ENCODE measurements at places on chromosomes 3 and 15.
A peak's percentile ranks its signal among the peaks of the same experiment; 100 is the strongest.

GRCh38 chr15:100905850-100906249, 13.3 kb upstream of the LRRK1 start:
- no peak for DNase-seq
- no peaks in the 10 kb centered on the region for H3K27me3 ChIP-seq
- no peaks in the 10 kb centered on the region for H3K4me1 ChIP-seq
- no peak overlapping the region for H3K27ac ChIP-seq
- no peaks in the 10 kb centered on the region for H3K36me3 ChIP-seq

DNA sequence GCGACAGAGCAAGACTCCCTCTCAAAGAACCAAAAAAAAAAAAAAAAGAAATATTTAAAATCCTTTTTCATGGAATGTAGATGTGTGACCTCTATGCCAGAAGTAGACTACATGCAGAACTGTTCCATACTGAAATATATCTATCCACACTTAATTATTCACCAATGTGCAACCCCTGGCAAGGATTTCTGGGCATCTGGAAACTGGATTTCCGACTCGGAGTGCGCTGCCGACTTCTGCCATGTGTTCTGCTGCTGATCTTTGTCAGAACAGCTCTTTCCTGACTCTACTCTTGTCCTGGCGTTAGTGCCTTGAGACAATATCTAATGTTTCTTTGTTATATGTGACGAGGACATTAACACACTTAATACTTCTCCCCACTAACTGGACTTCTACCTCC, 11.7 kb downstream of the LIPH start:
- H3K4me1 ChIP-seq: no peaks in the 10 kb centered on the region
- H3K27me3 ChIP-seq: no peaks in the 10 kb centered on the region
- H3K36me3 ChIP-seq: no peaks in the 10 kb centered on the region
- H3K4me3 ChIP-seq: no peak overlapping the region
- DNase-seq: no peak

DNA sequence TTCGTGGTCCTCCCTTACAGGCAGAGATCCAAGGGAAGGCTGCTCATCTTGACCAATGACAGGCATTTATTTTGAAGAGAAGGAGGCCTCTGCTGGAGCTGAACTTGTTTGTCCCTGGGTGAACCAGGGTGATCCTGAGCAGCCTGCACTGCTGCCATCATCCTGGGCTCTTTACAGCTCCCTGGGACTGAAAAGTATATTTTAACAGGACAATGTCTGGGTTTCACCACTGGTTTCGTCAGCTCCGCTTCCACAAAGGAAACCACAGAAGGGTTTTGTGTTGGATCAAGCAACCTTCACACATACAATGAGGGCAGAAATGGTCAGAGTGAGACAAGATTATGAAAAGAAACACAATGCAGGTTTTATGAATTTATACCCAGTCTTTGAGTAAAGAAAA, 400.7 kb upstream of the TPM1 start:
- no peak overlapping the region for H3K27ac ChIP-seq
- no peak overlapping the region for H3K4me3 ChIP-seq
- H3K4me1 ChIP-seq: no peaks in the 10 kb centered on the region
- H3K36me3 ChIP-seq: no peaks in the 10 kb centered on the region
- DNase-seq: no peak

- H3K36me3 ChIP-seq: no peaks in the 10 kb centered on the region
- no peak for DNase-seq
- no peaks in the 10 kb centered on the region for H3K4me1 ChIP-seq
Observed at GRCh38 chr15:35286721-35287120, 201.6 kb upstream of the NANOGP8 start.

GRCh38 chr15:29857221-29857789, 35.0 kb upstream of the TJP1 start:
- DNase-seq: no peak
- H3K27me3 ChIP-seq: no peaks in the 10 kb centered on the region
- no peak overlapping the region for H3K4me3 ChIP-seq
- no peaks in the 10 kb centered on the region for H3K36me3 ChIP-seq
- H3K4me1 ChIP-seq: no peaks in the 10 kb centered on the region

DNA sequence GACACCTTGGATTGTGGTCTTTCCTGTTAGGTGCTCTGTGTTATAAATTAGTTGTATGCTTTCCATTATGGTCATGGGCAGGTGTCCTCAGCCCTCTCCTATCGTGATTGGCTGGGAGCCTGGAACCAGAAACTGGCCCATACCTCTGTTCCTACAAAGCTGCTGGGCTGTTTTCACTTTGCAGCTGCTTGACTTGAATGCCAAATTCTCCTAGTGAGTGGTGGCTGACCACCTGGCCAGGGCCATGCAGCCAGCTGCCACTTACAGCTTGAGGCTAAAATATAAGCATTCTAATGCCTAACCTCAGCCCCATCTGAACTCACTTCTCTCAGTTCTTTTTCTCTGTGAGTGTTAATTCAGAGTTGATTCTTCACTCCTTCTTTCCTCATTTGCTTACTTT, 239.3 kb upstream of the GBE1 start:
- H3K27ac ChIP-seq: no peak overlapping the region
- no peaks in the 10 kb centered on the region for H3K4me1 ChIP-seq
- H3K27me3 ChIP-seq: no peaks in the 10 kb centered on the region
- no peak overlapping the region for H3K4me3 ChIP-seq
- no peak for DNase-seq
- H3K36me3 ChIP-seq: no peaks in the 10 kb centered on the region

DNA sequence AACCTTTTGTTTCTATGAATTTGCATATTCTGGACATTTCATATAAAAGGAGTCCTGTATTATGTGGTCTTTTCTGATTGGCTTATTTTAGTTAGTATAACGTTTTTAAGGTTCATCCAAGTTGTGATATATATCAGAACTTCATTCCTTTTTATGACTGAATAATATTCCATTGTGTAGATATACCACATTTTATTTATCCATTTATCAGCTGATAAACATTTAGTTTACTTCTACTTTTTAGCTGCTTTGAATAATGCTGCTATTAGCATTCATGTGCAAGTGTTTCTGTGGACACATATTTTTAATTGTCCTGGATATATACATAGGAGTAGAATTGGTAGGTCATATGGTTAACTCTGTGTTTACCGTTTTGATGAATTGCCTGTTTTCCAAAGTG, 498.5 kb upstream of the ADAMTS9 start:
- H3K36me3 ChIP-seq: no peaks in the 10 kb centered on the region
- DNase-seq: no peak
- H3K27me3 ChIP-seq: no peaks in the 10 kb centered on the region
- no peak overlapping the region for H3K27ac ChIP-seq

DNA sequence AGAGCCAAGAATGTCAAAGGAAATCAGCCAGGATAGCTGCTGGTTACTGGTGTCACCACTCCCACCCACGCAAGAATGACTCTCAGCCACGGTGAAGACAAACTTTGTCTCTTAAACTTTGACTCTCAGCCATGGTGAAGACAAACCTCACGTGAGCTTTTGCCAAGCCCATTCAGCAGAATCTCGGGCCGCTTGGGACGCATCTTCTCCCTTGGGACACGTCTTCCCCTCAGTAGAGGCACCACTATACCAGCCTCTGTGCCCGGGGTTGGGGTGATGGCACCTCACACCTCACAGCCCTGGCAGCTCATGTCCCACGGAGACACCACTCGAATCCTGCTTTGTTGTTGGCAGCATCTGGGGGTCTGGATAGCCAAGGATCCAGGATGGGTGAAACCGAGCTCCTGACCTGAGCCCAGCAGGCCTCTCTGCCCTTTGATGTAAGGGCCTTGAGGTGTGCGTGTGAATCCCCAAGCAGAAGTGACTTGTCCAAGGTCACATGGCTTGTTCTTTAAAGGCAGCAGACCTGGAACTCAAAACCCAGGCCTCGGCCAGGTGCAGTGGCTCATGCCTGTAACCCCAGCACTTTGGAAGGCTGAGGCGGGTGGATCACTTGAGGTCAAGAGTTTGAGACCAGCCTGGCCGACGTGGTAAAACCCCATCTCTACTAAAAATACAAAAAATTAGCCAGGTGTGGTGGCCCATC, 21.8 kb downstream of the RBPMS2 start:
- H3K36me3 ChIP-seq: peaks cover 2% of the 10 kb centered on the region
- H3K27ac ChIP-seq: peak overlapping the region; percentile 96
- H3K27me3 ChIP-seq: no peaks in the 10 kb centered on the region
- H3K4me1 ChIP-seq: peaks cover 28% of the 10 kb centered on the region

GRCh38 chr15:55884223-55884622, 109.2 kb downstream of the NEDD4 start:
- no peaks in the 10 kb centered on the region for H3K4me1 ChIP-seq
- H3K27me3 ChIP-seq: no peaks in the 10 kb centered on the region
- no peaks in the 10 kb centered on the region for H3K36me3 ChIP-seq
- no peak for DNase-seq
- H3K27ac ChIP-seq: no peak overlapping the region

GRCh38 chr15:54884312-54884711, 312.4 kb downstream of the RSL24D1 start:
- H3K4me3 ChIP-seq: no peak overlapping the region
- H3K36me3 ChIP-seq: no peaks in the 10 kb centered on the region
- no peak for DNase-seq
- H3K27ac ChIP-seq: no peak overlapping the region
- H3K27me3 ChIP-seq: no peaks in the 10 kb centered on the region

DNA sequence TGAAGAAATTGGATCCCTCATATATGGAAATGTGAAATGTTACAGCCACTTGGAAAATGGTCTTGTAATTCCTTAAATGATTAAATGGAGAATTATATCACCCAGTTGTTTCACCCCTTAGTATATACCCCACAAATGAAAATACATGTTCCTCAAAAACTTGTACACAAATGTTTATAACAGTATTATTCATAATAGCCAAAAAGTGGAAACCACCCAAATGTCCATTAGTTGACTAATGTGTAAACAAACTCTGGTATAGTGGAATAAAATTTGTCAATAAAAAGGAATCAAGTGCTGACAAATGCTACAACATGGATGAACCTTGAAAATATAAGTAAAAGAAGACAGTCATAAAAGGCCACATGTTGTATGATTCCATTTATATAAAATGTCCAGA, 12.5 kb downstream of the FAM162A start:
- no peak for DNase-seq
- no peaks in the 10 kb centered on the region for H3K36me3 ChIP-seq
- H3K4me3 ChIP-seq: no peak overlapping the region
- no peak overlapping the region for H3K27ac ChIP-seq

GRCh38 chr3:138468886-138469285, 34.5 kb downstream of the ESYT3 start:
- H3K27ac ChIP-seq: no peak overlapping the region
- H3K27me3 ChIP-seq: no peaks in the 10 kb centered on the region
- no peak overlapping the region for H3K4me3 ChIP-seq
- DNase-seq: no peak

- no peak overlapping the region for H3K4me3 ChIP-seq
- H3K36me3 ChIP-seq: no peaks in the 10 kb centered on the region
- no peak overlapping the region for H3K27ac ChIP-seq
- H3K4me1 ChIP-seq: no peaks in the 10 kb centered on the region
- DNase-seq: no peak
Observed at GRCh38 chr15:82093774-82094211, 48.0 kb upstream of the MEX3B start.

DNA sequence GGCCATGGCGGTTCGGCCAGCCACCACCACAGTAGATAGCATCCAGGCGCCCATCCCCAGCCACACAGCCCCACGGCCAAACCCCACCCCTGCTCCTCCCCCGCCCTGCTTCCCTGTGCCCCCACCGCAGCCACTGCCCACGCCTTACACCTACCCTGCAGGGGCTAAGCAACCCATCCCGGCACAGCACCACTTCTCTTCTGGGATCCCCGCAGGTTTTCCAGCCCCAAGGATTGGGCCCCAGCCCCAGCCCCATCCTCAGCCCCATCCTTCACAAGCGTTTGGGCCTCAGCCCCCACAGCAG, 29.5 kb downstream of the PTPN23 start:
- peaks cover 10% of the 10 kb centered on the region for H3K4me1 ChIP-seq
- DNase-seq: no peak
- H3K36me3 ChIP-seq: peaks cover 66% of the 10 kb centered on the region
- H3K27ac ChIP-seq: no peak overlapping the region
- H3K27me3 ChIP-seq: no peaks in the 10 kb centered on the region

GRCh38 chr3:39780352-39780751, 29.1 kb upstream of the MYRIP start:
- H3K4me1 ChIP-seq: no peaks in the 10 kb centered on the region
- no peaks in the 10 kb centered on the region for H3K36me3 ChIP-seq
- DNase-seq: no peak
- no peak overlapping the region for H3K4me3 ChIP-seq

- H3K27me3 ChIP-seq: no peaks in the 10 kb centered on the region
- H3K4me1 ChIP-seq: peaks cover 31% of the 10 kb centered on the region
- no peaks in the 10 kb centered on the region for H3K36me3 ChIP-seq
- no peak for DNase-seq
- H3K27ac ChIP-seq: no peak overlapping the region
- no peak overlapping the region for H3K4me3 ChIP-seq
Observed at GRCh38 chr3:129618186-129618820, 11.8 kb upstream of the PLXND1 start.

- peaks cover 7% of the 10 kb centered on the region for H3K4me1 ChIP-seq
- H3K27me3 ChIP-seq: no peaks in the 10 kb centered on the region
- H3K4me3 ChIP-seq: no peak overlapping the region
- H3K27ac ChIP-seq: no peak overlapping the region
- no peaks in the 10 kb centered on the region for H3K36me3 ChIP-seq
- peak; percentile 51 for DNase-seq
Observed at GRCh38 chr3:126540951-126541627, 17.1 kb downstream of the CHST13 start.

DNA sequence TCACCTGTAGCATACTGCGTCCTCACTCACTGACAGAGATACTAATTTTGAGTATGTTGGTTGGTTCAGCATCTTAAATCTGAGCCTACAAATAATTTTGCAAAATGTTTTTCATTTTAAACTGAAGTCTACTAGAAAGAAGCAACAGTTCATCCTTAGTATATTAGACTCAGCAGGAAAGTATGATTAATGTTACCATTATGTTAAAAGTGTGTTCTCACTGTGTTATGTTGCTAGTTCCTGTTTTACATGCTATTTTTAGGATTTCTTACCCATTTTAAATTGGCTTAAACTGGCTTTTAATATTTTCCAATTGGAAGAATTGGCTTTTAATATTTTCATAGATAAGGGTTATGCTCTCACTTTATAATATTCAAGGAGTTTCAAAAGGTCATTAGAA, 25.7 kb downstream of the ACKR4 start:
- H3K4me1 ChIP-seq: peaks cover 18% of the 10 kb centered on the region
- DNase-seq: no peak
- H3K27ac ChIP-seq: peak overlapping the region; percentile 22
- no peak overlapping the region for H3K4me3 ChIP-seq
- H3K36me3 ChIP-seq: peaks cover 31% of the 10 kb centered on the region

- H3K4me3 ChIP-seq: no peak overlapping the region
- H3K4me1 ChIP-seq: no peaks in the 10 kb centered on the region
- H3K27me3 ChIP-seq: no peaks in the 10 kb centered on the region
- DNase-seq: no peak
- H3K27ac ChIP-seq: no peak overlapping the region
Observed at GRCh38 chr15:60134609-60135008, 130.5 kb downstream of the FOXB1 start.

DNA sequence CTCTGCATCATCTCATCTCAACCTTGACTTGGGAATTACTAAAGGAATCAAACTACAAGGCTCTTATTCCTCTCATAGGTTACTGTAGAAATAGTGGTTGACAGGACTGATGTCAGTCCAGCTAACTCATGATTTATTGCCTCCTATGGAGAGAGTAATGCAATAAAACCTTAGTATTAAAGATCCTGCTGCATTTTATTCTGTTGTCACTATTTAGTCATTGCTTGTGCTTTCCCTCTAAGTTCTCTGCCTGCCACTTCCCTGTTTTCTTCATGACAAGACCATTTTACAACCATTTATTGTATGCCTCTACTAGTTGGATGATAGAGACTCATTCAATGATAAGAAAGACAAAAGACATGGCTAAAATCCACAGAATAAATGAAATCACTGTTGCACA, 134.1 kb upstream of the GRM7 start:
- H3K27ac ChIP-seq: no peak overlapping the region
- no peaks in the 10 kb centered on the region for H3K4me1 ChIP-seq
- no peaks in the 10 kb centered on the region for H3K27me3 ChIP-seq
- no peak overlapping the region for H3K4me3 ChIP-seq
- no peak for DNase-seq
